CD4-positive, alpha-beta memory T cell (primary cell): ENCODE measurements at places on chromosomes 12 and 14. TPM values are rescaled to one million over a fixed set of nuclear protein-coding genes. Genes with fewer than 3 reads are reported as not detected.

SLC5A8 gene
- total RNA-seq = not detected

GRCh38 chr12:92690601-92691000, 12.2 kb upstream of the PLEKHG7 start:
- no peak for DNase-seq

GRCh38 chr14:24634158-24634557, at the start of gene GZMB:
GZMB (minus strand) TSS chr14:24634190; CDS start chr14:24634160, 30 bp downstream.
- peak; percentile 9 for DNase-seq

CNTN1 gene
- total RNA-seq = not detected

DNA sequence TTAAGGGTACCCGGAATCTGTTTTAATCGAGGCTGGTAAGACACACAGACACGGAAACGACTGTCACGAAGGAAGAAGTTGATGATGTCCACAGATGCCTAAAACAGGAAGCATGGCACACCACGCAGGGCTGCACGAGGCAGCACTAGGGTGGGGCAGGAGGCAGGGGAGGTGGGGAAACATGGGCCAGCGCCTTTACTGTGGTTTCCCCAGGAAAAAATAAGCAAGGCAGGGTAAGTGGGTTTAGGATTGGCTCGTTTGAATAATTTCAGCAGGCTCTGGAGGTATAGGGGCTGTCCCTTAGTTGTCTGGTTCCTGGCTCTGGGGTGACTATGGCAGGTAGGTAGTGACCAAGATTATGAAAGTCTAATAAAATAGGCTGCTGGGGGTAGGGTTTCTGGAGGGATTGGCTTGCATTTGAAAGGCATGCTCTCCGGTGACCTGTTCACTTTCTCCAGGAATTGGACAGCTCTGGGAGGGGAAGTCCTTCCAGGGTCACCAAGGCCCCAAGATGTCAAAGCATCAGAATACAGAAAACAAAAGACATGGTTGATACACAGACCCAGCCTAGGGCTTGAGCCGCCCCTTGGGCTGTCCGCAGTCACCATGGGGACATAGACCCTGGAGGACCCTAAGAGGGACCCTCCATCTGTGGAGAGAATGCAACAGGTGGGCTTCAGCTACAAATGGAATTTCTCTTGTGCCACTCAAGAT, 35.3 kb downstream of the MAP1LC3B2 start:
- peak; percentile 56 for DNase-seq

GPR84 gene
- total RNA-seq = not detected

DNA sequence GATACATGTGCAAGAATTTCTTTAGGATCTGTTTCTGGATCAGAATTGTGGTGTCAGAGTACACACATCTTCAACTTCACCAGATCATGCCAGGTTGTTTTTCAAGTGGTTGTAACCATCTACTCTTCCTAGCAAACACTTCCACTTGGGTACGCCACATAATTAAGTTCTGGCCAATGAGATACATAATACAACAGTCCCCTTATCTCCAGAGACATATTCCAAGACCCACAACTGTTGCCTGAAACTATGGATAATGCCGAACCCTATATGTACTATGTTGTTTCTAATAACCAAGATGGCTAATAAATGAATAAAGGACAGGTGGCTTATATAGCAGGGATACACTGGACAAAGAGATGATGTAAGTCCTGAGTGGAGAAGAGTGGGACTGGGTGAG, 2.5 kb upstream of the CHPT1 start:
- DNase-seq = no peak

- DNase-seq = no peak
These were observed 55.2 kb downstream of the PDE3A start for GRCh38 chr12:20423557-20423956.

FOXA1 gene
- total RNA-seq = not detected

FAM90A1 gene
- total RNA-seq = not detected

C3AR1 gene
- 6.1 TPM for total RNA-seq

KCNJ8 gene
- total RNA-seq = 0.25 TPM

DNA sequence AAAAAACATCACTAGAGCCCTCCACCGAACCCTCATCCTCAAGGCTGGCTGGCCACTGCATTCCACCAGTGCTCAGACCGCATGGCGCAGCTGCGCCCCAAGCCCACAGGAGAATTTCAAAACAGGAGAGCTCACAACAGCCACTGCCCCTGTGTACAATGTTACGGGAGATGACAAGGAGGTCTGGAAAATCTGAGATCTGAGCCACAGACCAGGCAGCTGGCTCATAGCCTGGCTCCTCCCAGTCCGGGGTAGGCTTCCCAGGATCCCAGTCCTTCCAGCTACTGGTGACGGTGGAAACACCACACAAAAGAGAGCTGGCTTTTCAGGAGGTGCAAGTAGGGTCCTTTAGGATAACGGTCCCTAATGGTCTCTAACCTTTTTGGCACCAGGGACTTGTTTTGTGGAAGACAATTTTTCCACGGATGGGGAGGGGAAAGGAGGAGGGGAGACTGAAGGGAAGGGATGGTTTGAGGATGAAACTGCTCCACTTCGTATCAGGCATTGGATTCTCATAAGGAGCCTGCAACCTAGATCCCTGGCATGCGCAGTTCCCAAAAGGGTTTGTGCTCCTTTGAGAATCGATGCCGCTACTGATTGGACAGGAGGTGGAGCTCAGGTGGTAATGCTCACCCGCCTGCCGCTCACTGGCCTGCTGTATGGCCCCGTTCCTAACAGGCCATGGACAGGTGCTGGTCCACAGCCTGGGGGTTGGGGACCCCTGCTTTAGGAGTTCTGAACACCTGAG, 23.0 kb upstream of the NRDE2 start:
- DNase-seq = no peak

ART4 gene
- not detected for total RNA-seq

- no peak for DNase-seq
These were observed 32.2 kb downstream of the DIP2B start for GRCh38 chr12:50536831-50537537.

- DNase-seq = no peak
These were observed 5.4 kb upstream of the KRT81 start for GRCh38 chr12:52296572-52297215.

DNA sequence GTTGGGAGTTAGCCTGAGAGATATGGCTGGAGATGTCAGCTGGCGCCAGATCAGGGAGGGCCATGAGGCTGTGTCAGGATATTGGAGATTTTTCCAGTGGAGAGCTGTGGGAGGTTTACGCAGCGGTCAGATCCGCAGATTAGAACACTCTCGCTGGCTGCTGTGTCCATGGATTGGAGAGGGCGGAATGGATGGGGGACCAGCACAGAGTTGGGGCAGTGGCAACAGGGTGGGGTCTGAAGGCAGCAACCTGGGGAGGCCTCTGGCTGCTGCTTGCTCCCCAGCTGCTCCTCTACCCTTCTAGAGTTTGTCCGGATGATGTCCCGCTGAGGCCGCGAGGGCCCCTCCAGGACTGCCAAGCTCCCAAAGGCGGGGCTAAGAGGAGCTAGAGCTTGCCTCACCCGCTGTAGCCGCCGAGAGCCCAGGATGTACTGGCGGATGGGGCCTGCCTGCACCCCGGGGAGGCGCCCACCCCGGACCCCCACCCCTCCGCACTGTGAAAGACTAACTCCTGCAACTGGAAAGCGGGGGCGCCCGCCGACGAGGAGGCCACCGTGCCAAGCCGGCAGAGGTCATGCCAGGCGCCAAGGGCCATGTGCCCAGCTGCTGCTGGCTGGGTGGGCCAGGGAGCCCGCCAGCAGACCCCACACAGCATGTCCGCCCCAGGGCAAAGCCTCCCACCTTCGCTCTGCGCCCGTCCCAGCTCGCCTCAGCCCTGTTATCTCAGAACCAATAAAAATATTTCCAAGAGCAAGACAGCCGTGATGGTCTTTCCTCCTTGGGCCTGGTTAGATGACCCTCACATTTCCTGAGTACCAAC, 20.2 kb upstream of the MLEC start:
- no peak for DNase-seq

GRCh38 chr12:111242184-111242583, 126.7 kb downstream of the PHETA1 start:
- DNase-seq = no peak

- DNase-seq = no peak
These were observed 56.4 kb downstream of the RASSF9 start for GRCh38 chr12:85779768-85780167.

RPGRIP1 gene
- 0.47 TPM for total RNA-seq

DNA sequence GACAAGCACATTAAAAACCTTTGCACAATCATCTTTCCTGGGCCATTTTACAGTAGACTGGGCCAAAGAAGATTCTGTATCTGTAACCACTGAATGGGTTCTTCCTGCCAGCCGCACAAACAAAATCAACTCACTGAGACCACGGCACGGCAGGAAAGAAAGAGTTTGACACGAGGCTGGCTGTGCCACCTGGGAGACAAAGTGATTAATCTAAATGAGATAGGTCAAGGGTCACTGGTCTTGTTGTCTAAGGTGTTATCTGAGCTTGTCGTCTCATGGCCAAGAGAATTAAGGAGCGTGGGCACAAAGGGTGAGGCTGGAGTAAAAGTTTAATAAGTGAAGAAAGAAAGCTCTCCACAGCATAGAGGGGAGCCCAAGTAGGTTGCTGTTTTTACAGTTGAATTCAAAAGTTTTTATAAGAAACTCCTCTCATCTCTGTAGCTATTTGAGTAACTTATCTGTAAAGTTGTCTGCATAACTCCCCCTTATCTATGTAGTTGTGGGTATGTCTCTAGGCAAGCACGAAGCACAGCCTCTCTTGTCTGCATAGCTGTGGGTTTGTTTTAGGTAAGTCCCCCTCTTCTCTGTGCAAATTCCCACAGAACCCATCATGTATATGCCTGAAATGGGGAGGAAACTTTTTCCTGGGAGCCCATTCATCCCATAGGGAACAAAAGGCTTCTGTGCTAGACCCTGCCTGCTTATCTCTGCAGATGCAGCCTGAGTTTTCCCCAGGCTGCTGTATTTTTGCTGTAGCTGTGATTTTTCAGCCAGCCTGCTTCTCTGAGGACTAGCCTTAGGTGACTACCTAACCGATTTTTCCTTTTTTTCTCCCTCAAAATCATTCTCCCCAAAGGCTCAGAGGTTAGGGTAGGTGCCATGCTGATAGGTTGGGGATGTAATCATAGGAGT, 1314.6 kb upstream of the TMEM132C start:
- no peak for DNase-seq

GRCh38 chr12:102172436-102172835, 25.2 kb downstream of the PMCH start:
- no peak for DNase-seq

SPTSSA gene
- total RNA-seq = 2.1 TPM

GRCh38 chr12:104641862-104642261, 185.1 kb downstream of the CHST11 start:
- DNase-seq = no peak

GRCh38 chr12:9084417-9084816, 31.3 kb downstream of the A2M start:
- DNase-seq = no peak

DEPDC4 gene
- total RNA-seq = 0.38 TPM

DNA sequence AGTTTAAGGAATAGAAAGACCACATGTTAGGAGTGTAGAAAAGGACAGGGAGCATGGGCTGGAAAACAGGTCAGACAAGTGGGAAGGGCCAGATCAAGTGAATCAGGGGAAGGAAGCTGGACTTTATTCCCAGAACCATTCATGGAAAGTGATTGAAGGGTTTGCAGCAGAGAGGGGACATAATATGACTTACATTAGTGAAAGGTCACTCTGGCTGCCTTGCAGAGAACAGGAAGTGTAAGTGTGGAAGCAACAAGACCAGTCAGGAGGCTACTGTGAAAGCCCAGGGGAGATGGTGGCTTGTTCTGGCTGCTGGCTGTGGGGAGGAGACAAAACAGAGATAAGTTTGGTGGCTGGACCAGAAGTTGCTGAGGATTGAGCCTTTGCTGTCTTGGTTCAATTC, 69.1 kb downstream of the VCPKMT start:
- DNase-seq = no peak

P2RX7 gene
- total RNA-seq = 7.3 TPM

DNA sequence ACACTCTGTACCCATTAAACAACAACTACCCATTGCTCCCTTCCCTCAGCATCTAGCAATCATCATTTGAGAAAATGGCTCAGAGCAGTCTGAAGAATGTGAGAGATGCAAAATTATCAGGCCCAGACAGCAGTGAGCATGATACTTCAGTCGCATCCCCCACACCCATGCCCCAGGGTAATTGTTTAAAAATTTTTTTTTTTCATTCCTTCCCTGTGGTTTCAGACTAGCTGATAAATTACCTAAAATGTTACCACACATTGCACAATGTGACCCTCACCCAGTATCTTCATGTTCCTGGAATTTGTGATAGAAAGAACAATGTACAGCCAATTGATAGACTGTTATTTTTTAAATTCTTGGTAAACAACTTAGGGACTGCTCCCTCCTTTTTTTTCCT, 11.3 kb upstream of the USP15 start:
- no peak for DNase-seq

- no peak for DNase-seq
These were observed 470.6 kb downstream of the EGLN3 start for GRCh38 chr14:33480071-33480886.

LRP1-AS gene
- not detected for total RNA-seq

GRCh38 chr12:100404769-100405407, 48.0 kb downstream of the SLC17A8 start:
- peak; percentile 5 for DNase-seq

BEGAIN gene
- total RNA-seq = 1.6 TPM

DNA sequence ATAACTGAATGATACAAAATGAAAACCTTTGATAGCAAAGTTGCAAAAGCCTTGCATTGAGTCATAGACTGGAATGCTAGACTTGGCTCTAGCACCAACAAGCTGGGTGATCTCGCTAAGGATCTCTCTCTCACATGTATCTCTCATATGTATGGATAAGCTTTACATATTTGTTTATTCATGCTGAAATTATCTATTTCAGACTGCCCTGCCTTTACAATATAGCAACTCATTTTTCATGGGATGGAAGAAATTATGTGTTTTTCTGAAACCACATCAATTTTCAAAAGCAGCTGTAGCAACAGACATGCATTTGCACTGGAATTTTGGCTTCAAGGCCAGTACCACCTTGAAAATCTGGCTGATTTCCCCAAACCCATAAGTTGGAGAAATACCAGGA, 11.4 kb downstream of the RERG start:
- no peak for DNase-seq

DNA sequence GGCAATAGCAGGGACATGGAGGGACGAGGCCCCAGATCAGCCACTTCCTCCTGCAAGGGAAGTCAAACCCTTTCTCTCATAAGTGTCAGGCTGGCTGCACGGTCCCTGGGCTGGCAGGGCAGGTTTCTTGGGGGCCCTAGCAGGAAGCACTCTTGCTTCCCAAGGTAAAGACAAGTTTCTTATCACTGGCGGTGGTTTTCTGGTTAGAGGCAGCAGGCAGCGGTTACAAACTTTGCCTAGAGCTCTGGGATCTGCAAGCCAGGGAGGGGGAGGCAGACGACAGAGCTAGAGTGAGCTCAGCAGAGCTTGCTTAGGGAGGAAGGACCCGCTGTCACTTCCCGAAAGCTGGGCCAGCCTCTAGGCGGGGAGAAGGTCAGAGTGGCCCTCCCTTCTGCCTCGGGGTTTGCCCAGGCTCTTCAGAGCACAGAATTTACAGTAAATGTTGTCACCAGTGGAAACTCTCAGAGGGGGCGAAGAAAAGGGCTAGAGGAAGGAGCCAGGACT, 20.4 kb downstream of the BATF start:
- DNase-seq = peak; percentile 71
